ENCODE measurements at places on chromosomes 12 and 14.

DNA sequence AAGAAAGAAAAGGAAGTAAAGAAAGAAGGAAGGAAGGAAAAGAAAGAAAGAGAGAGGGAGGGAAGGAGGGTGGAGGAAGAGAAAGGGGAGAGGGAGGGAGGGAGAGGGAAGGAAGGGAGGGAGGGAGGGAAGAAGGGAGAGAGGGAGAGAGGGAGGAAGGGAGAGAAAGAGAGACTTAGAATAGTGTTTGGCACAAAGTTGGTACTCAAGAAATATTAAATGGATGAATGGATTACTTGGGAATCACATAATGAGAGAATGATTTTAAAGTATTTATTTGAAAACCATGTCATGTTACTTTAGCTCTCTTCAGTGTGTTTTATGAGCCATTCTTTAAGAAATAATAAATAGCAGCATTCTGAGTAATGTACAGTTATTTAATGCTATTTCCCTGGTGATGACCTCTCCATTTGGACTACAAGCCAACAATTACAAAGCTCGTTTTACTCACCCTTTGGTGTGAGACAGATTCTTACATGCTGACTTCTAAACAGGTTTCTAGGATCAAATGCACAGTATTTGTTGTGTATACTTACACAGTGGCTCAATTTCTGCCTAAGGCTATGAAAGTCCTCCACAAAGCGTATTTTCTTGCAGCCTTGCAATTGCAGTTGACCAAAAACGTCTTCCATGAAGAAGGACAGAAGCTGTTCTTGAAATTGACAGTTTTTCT, 861 bp downstream of the IL26 start:
- DNase-seq: no peak

GRCh38 chr14:69818758-69819191, 21.7 kb upstream of the SLC10A1 start:
- DNase-seq: peak; percentile 60

DNA sequence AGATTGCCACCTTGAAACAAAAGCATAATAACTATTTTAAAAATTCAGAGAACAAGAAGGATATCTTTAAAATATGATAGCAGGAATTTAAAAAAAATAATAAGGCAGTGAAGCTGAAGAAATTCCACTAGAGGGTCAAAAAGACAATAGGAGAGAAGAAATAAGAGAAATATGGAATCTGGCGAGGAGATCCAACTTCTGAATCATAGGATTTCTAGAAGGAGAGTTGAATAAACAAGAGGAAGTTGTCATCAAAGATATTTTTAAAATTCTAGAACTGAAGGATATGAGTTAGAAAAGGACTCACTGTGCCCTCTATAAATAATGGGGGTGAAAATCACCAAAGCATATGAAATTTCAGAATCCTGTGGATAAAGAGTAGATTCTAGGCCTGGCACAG, 26.8 kb upstream of the TOMM20L start:
- DNase-seq: no peak

- no peak for DNase-seq
Observed at GRCh38 chr12:113347107-113347506, 11.3 kb upstream of the PLBD2 start.

DNA sequence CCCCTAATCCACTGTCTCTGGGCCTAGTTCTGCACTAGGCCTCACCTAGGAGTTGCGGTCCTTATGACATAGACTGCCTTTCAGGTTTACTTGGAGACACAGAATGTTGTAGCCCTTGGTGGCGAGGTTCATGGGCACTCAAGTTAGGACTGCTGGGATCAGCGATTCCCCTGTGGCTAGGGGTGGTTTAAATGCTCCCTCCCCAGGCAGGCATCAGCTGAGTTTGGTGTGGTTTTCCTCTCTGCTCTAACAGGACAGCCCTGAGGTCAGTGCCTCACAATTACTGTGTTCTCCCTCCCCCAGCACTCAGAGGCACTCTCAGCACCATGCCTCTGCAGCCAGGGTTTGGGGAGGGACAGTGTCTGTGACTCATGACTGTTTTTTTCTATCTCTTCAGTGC, 22.2 kb upstream of the RDH16 start:
- no peak for DNase-seq

DNA sequence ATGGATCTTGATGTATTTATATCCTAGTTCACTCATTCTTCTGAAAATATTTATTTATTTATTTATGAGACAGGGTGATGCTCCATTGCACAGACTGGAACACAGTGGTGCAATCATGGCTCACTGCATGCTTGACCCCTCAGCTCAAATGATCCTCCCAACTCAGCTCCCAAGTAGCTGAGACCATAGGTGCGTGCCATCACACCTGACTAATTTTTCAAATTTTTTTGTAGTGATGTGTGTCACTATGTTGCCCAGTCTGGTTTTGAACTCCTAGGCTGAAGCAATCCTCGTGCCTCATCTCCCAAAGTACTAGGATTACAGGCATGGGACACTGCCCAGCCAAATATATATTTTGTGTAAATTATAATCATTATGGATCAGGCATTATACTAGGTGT, 595.6 kb upstream of the ATP2B1 start:
- DNase-seq: no peak
